ENCODE measurements at places on chromosomes 1 and 21.

GRCh38 chr1:223836586-223836985 is 9.2 kb downstream of the TP53BP2 start:
- DNase-seq: no peak

GRCh38 chr1:33460947-33461629 is 11.4 kb upstream of the ZSCAN20 start:
- DNase-seq: peak; percentile 34

DNA sequence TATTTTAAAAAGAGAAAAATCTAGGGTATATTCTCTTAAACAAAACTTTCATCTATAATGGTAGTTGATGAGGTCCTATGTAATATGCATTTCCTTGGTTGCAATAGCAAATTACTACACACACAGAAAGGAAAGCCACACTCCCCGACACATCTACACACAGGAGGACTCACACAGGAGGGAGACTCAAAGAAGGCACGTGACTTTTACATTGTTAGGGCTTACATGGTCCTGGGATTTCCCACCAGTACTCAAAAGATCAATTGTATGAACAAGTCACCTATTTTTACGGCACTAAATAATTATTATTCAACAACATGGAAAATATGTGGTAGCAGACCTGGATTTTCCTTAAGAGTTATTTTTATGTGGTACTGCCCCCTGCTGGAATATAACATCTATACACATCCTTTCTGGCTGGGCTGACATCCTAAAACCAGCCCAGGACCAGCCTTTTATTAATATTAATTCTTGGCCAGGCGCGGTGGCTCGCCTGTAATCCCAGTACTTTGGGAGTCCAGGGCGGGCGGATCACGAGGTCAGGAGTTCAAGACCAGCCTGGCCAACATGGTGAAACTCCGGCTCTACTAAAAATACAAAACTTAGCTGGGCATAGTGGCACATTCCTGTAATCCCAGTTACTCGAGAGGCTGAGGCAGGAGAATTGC is 33.9 kb upstream of the LGALS8 start:
- DNase-seq: no peak

DNA sequence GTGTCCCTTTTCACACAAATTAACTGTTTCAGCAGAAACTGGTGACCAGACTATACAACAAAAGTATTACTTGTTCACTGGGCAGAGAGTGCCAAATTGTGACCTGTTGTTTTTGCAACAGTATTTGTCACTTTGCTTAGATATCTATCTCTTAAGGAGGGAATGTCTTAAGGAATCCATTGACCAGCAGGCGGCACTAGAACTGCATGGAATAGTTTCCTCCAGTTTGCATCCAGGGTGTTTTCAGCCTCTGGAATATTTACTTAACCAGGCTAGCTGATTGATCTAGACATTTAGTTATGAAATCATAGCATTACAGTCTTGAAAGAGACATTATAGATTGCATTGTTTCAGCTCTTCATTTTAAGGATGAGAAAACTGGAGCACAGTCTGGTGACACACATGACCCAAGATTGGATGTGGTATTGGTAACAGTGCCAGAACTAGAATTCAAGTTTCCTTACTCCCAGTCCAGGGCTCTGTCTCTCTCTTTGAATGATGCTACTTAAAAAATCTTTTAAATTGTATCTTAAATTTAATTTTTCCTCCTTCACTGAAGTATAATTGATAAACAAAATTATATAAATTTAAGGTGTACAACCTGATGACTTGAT is 16.9 kb downstream of the RPTN start:
- DNase-seq: peak; percentile 49

- DNase-seq: peak; percentile 32
Measured at GRCh38 chr1:162878000-162878596, 17.1 kb upstream of the CCDC190 start.

DNA sequence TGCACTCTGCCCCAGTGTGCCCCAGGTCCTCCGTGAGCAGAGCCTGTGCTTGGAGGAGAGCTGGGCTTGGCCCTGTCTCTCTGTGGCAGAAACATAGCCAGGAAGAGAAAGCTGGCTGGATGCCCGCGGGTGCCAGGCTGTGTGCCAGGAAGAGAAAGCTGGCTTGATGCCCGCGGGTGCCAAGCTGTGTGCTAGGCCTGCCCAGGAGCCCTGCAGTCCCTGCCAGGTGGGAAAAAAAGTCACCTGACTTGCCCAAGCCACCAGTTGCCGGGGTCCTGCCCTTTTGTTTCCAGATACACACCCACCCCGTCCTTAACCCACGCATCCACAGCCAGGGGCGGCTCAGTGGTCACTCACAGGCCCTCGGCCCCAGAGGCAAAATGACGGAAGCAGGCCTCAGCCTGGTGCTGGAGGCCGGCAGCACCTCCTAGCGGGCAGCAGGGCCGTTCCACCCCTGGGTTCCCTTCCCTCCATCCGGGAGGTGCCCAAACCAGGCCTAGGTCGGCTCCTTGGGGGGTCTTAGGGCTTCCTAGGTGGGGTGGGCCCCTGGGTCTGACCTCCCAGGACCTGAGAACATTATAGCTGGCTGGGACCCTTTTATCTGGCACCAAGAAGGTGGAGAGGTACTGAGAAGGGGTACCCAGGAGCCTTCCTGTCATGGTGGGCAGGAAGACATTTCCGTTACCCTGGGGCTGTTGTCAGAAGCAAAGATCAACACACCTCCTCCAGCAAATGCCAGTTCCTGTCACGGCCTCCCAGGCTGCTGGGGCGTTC is 9.1 kb downstream of the ITGB2 start:
- DNase-seq: peak; percentile 91

DNA sequence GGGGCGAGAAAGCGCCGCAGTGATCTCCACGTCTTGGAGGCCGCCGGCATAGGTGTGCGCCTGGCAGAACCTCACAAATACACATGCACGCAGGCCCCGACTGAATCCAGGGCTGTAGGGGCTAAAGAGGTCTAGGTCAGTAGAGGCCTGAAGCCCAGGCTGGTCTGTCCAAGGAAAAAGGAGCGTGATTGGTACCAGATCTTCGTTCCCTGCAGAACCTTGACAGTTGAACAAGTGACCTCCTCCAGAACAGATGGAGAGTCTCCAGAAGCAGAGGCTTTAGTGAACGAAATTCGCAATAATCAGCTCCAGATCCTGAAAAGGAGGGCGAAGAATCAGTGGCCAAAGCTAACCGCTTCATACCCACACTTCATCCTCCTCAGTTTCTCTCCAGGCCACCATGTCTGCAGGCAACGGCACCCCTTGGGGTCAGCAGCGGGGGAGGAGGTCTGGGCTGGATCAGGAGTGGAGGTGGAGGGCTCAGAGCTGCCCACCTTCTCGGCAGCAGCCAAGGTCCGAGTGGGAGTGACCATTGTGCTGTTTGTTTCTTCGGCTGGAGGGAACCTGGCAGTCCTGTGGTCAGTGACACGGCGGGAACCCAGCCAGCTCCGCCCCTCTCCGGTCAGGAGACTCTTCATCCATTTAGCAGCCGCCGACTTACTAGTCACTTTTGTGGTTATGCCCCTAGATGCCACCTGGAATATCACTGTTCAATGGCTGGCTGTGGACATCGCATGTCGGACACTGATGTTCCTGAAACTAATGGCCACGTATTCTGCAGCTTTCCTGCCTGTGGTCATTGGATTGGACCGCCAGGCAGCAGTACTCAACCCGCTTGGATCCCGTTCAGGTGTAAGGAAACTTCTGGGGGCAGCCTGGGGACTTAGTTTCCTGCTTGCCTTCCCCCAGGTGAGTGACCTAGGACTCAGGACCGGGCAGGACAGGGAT is 749 bp upstream of the PEX11B start:
- DNase-seq: peak; percentile 29

- no peak for DNase-seq
Measured at GRCh38 chr1:114700036-114700600, 4.8 kb upstream of the AMPD1 start.

- no peak for DNase-seq
Measured at GRCh38 chr1:95006681-95007080, 66.1 kb downstream of the ALG14 start.

DNA sequence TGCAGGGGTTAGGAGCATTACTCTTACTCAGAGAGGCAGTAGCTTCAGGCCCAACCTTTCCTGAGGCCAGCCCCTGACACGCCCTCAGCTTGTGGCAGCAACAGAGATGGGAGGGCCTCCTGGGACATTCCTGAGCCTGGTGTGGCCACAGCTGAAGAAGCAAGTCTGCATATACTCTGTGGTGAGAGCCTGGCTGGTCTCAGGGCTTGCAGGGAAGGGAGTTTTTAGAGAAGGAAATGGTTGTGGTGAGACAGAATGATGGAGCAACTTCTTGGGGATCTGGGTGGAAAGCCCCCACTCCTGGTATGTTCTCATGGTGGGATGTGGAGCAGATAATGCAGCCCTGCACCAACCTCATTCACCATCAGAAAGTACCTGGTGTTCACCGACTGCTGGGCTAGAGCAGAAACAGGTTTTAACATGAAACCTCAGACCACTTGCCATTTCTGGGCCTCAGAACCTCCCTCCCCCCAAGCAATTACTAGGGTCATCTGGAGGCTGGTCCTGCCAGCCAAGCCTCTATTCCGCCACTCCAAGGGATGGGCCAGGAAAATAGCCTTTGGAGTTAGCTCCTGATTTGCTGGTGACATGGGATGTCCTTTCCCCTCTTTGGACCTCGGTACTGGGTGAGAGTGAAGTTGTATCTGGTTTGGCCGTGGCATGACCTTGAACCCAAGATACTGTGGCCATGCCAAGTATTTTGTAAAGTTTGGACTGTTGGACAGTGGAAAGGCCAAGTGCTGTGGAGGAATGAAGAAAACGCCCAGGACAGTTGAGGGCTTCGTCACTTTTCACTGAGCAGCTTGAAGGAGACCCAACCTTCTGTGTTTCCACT is 28.1 kb upstream of the RNF19B start:
- DNase-seq: peak; percentile 35

GRCh38 chr1:18592368-18592767 is 38.3 kb upstream of the PAX7 start:
- DNase-seq: no peak

Data from posterior cingulate gyrus (tissue), 11 donors.